Renal cortical epithelial cell (primary cell): ENCODE measurements at places on chromosomes 7 and 10. TPM values are rescaled to one million over a fixed set of nuclear protein-coding genes. Genes with fewer than 3 reads are reported as not detected.

The RBP4 gene
- 2.1 and 5.8 TPM in 2 replicates for total RNA-seq

The HOXA9 gene
- 22.6 and 70.8 TPM in 2 replicates for total RNA-seq

The MYL10 gene
- total RNA-seq: not detected in 2 replicates

The PEX1 gene
- total RNA-seq: 12.5 and 28.5 TPM in 2 replicates

The PGAM2 gene
- total RNA-seq: 0.15 TPM in 1 of 2 replicates, not detected in the other

The CPVL gene
- total RNA-seq: 18.2 and 23.2 TPM in 2 replicates

The CLRN3 gene
- 0.65 TPM in 1 of 2 replicates, not detected in the other for total RNA-seq

The IQUB gene
- total RNA-seq: 0.69 and 5.5 TPM in 2 replicates

The PLCE1 gene
- 1.4 and 4.4 TPM in 2 replicates for total RNA-seq

The STAM gene
- 15.6 and 37.9 TPM in 2 replicates for total RNA-seq

The TBATA gene
- total RNA-seq: not detected in 2 replicates

The DNAJC12 gene
- 3.0 and 13.3 TPM in 2 replicates for total RNA-seq

The ASB10 gene
- not detected in 2 replicates for total RNA-seq

The NAT16 gene
- not detected in 2 replicates for total RNA-seq

The SMKR1 gene
- 0.65 and 1.0 TPM in 2 replicates for total RNA-seq

The EEPD1 gene
- total RNA-seq: 3.6 and 3.7 TPM in 2 replicates

The MGMT gene
- 22.7 and 37.7 TPM in 2 replicates for total RNA-seq

The WNT16 gene
- 0.30 TPM in 1 of 2 replicates, not detected in the other for total RNA-seq

The NPSR1 gene
- not detected in 2 replicates for total RNA-seq

The SCRN1 gene
- total RNA-seq: 81.3 and 127 TPM in 2 replicates

The SAMD9L gene
- total RNA-seq: 15.6 and 17.7 TPM in 2 replicates

The HOXA7 gene
- total RNA-seq: 1.2 and 12.0 TPM in 2 replicates

The CCSER2 gene
- 31.8 and 45.5 TPM in 2 replicates for total RNA-seq

The PSD gene
- 0.17 and 3.5 TPM in 2 replicates for total RNA-seq

The LMOD2 gene
- not detected in 2 replicates for total RNA-seq

The SEMA4G gene
- total RNA-seq: 0.69 and 7.0 TPM in 2 replicates

The NPC1L1 gene
- 0.20 and 0.35 TPM in 2 replicates for total RNA-seq

The SLC26A5 gene
- not detected in 2 replicates for total RNA-seq

The EPDR1 gene
- total RNA-seq: 83.4 and 90.1 TPM in 2 replicates

The CTAGE6 gene
- 1.0 TPM in 1 of 2 replicates, not detected in the other for total RNA-seq

The PTTG1IP2 gene
- total RNA-seq: not detected in 2 replicates

The IFIT2 gene
- total RNA-seq: 7.2 and 20.7 TPM in 2 replicates

The C7orf57 gene
- not detected in 2 replicates for total RNA-seq

The VWC2 gene
- total RNA-seq: not detected in 2 replicates

The RASSF4 gene
- 79.1 and 155 TPM in 2 replicates for total RNA-seq

The GRM3 gene
- not detected in 2 replicates for total RNA-seq

The CYP3A7 gene
- not detected in 2 replicates for total RNA-seq

The SFRP4 gene
- 1.0 and 2.4 TPM in 2 replicates for total RNA-seq

The WNT2 gene
- 0.35 TPM in 1 of 2 replicates, not detected in the other for total RNA-seq

The CUZD1 gene
- 0.69 and 1.2 TPM in 2 replicates for total RNA-seq

The OR9A2 gene
- total RNA-seq: not detected in 2 replicates

The KCNIP2 gene
- 0.35 TPM in 1 of 2 replicates, not detected in the other for total RNA-seq

The AQP1 gene
- total RNA-seq: 4.4 and 33.0 TPM in 2 replicates

The UCN3 gene
- not detected in 2 replicates for total RNA-seq

The GPC2 gene
- 1.6 and 2.3 TPM in 2 replicates for total RNA-seq

The NRBF2 gene
- 33.9 and 41.5 TPM in 2 replicates for total RNA-seq

The OPALIN gene
- 0.05 TPM in 1 of 2 replicates, not detected in the other for total RNA-seq

The CPA5 gene
- total RNA-seq: not detected in 2 replicates

The KDM7A gene
- 3.3 and 7.2 TPM in 2 replicates for total RNA-seq

The MLXIPL gene
- total RNA-seq: 0.15 TPM in 1 of 2 replicates, not detected in the other

The STAMBPL1 gene
- total RNA-seq: 4.3 and 4.4 TPM in 2 replicates

The VPS26A gene
- total RNA-seq: 77.3 and 79.3 TPM in 2 replicates

The GIMAP1 gene
- not detected in 2 replicates for total RNA-seq

The DPP6 gene
- 0.05 TPM in 1 of 2 replicates, not detected in the other for total RNA-seq

The HOXA11 gene
- 1.7 and 5.4 TPM in 2 replicates for total RNA-seq

The CRHR2 gene
- not detected in 2 replicates for total RNA-seq
